ENCODE measurements at places on chromosomes 4 and X.
A peak's percentile ranks its signal among the peaks of the same experiment; 100 is the strongest.

GRCh38 chr4:37415845-37416369 is 171.4 kb downstream of the NWD2 start:
- no peak for DNase-seq

- no peak for DNase-seq
Observed at GRCh38 chr4:149572716-149573115, 242.9 kb downstream of the IQCM start.

DNA sequence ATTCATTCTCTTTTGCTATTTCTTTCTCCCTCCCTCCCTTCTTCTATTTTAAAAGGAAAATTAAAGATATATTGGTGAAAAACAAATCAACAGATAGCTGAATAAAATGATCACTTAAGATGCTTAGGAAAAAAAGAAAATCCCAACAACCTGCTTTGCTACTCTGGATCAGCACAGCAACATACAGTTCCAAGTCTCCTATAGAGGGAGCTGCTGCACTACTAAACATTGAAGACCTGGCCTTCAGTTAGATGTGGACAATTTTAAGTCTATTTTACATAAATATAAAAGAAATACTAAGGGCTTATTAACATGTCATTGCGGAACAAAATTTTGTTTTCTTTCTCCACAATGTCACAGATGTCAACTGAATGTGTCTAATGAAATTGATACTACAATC is 226.4 kb downstream of the MAGEB5 start:
- no peak for DNase-seq

DNA sequence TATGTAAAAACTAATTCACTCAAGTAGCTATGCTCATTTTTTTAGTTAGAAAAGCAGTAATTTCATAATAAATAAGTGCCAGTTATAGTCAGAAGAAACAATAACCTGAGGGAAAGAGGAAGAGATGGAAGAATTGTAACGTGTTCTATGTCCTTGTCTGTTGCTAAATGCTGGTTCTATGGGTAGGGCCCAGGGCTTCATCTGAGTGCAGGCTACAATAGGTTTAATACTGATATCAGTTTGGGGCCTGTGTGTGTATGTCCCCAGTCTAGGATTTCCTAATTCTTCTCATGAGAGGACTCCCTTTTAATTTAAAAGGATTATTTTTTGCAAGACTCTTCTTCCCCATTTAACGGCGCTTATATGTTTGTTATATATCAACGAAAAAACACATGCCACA is 3.3 kb upstream of the EREG start:
- DNase-seq = no peak

- no peak for DNase-seq
Observed at GRCh38 chr4:5592272-5592671, 116.1 kb downstream of the EVC2 start.

GRCh38 chrX:1283741-1284140 is 15.1 kb downstream of the CSF2RA start:
- no peak for DNase-seq

GRCh38 chr4:153252122-153252521 is 47.9 kb downstream of the TRIM2 start:
- DNase-seq = no peak

GRCh38 chrX:56802921-56803849 is 74.1 kb downstream of the NBDY start:
- DNase-seq = no peak

DNA sequence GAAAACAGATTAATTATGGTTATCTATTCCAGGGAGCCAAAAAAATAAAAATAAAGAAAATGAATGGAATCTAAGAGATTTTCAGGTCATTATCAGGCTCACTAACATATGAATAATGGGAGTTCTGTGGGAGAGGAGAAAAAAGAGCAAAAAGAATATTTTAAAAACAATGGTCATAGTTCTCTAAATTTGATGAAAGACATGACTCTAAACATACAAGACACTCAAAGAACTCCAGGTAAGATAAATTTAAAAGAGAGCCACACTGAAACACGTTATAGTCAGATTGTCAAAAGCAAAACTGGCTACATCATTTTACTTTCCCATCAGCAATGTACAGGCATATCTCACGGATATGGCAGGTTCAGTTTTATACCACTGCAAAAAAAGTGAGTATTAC is 520.0 kb downstream of the ANKRD50 start:
- DNase-seq = no peak

DNA sequence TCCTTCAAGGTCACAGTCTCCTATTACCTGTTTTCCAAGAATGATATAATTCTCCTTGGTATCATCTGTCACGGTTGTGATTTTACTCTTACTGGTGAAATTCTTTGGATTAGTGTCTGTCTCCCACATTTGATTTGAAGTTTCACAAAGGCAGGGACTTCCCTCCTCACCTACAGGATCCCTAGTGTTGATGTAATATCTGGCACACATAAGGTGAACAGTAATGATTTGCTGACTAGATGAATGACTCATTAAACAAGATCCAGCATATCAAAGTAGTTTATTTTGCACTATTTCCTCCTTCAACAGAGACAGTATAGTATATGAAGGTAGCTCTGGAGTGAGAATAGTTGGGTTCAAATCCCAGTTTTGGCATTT is 135.3 kb upstream of the IL1RAPL2 start:
- no peak for DNase-seq

DNA sequence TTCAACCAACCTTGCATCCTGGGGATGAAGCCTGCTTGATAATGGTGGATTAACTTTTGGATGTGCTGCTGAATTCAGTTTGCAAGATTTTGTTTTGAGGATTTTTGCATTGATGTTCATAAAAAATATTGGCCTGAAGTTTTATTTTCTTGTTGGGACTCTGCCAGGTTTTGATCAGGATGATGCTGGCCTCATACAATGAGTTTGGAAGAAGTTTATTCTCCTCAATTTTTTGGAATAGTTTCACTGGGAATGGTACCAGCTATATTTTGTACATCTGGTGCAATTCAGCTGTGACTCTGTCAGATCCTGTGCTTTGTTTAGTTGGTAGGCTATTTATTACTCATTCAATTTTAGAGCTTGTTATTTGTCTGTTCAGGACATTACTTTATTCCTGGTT is 340.3 kb upstream of the TRAM1L1 start:
- DNase-seq = no peak

GRCh38 chr4:142846108-142846728 is at the start of gene INPP4B:
Gene INPP4B, minus strand, starts transcription at chr4:142846301.
- DNase-seq = peak; percentile 50

GRCh38 chr4:110012917-110013316 is 100.2 kb downstream of the EGF start:
- no peak for DNase-seq

GRCh38 chrX:42855259-42855658 is 77.3 kb upstream of the PPP1R2C start:
- DNase-seq = no peak

- no peak for DNase-seq
Observed at GRCh38 chrX:86133761-86134160, 14.5 kb upstream of the DACH2 start.

- no peak for DNase-seq
Observed at GRCh38 chr4:41204400-41204978, 9.9 kb downstream of the APBB2 start.

DNA sequence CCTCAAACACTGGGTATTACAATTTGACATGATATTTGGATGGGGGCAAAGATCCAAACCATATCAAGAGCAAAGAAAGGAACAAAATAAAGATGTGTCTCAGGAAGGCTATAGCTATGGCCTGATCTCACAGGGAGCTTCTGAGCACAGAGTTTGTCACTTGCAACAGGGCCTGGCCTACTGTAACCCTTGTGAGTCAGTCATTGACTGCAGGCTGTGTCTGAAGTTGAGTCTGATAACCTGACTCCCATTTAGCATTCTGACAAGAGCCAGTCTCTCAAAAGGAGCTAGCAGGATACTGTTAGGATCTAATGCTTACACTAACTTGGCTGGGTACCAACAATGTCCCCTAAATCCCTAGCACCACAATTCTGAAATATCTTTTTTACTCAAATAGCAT is 612.5 kb upstream of the TECRL start:
- DNase-seq = no peak

GRCh38 chrX:114334473-114334982 is 249.4 kb upstream of the HTR2C start:
- DNase-seq = no peak

DNA sequence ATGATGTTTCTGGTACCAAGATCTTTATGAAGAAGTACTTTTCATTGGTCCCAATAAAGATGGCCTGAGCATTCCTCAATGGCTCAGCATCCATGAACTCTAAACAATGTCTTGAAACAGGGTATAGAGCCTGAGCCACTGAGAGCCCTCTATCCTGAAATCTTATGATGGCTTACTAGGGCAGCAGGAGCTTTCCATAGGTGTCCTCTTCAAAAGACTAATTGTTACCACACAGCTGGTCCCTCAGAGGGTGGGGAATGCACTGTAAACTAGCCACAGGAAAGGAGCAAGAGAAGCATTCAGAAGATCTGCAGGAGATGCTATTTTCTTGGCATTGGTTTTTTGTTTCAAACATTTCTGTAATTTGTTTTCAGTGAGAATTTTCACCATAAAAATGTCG is 5.6 kb upstream of the BANK1 start:
- no peak for DNase-seq

DNA sequence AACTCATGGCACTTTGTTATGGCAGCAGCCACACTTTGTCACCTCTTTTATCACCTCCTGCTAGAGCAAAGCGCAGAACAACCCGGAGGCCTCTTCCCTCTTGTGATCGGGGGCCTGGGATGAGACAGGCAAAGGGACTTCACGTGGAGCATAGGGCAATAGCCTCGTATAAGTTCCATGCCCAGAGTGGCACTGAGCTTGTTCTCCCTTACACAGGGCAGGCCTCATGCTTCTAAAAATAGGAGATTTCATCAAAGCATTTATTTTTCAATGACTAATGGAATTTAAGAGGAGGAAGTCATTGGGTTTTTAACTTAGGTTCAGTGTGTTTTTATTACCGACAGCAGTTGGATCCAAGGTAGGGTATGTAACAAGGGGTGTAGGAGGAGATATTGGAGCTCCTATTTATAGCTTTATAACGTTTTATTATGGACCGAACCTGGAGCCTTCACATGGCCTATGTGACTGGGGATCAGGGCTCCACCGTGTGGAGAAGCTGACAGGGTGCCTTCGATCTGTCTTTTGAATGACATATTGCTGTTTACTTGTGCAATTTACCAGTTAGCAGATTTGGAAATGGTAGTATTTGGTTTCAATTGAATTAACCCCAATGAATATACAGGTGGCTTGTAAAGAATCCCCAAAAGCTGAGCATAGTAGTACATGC is 93.8 kb downstream of the SLC2A9 start:
- no peak for DNase-seq

DNA sequence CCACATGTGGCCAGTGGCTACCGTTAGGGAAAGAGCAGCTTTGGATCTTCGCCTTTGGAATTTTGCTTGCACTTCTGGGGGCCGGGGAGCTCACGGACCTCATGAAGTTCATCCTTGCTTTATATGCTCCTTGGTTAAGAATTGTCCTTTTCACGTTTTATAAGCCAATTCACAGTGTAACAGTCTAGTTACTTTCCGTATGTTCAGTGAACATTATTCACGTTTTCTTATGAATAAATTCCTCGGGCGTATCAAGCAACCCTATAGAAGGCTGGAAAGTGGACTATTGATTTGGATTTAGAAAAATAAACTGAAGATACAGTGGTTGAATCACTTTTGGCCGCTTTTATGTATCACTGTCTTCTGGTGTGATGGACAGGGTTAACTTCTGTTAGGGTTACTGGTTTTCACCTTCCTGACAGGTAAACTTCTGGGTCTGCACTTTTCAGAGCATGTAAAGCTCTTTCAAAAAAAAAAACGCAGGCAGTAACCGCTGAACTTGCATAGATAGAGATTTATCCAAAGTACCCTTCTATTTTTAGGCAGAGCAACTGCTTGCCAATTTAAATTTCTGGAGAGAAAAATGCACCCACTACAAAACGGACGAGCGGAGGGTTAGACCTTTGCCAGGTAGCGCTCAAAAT is 569 bp upstream of the PDLIM5 start:
- no peak for DNase-seq

DNA sequence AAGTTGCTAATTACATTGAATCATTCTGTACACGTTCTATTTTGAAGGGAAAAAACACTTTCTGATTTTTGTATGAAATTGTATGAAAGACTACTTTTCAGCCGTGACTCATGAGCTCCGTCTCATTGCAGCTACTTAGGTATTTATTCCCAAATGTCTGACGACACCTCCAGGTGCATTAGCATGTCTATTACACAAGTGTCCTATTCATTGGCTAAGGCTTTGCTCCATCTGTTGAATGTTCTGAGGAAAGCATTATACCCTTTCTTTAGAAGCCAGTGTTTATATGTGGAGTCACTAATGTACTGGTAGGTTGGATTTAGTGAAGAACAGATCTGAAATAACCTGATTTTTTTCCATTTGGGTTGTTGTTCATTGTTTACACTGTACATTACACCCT is 51.8 kb downstream of the MAP7D3 start:
- no peak for DNase-seq

GRCh38 chr4:127959794-127960193 is 5.2 kb downstream of the MFSD8 start:
- no peak for DNase-seq

All from stimulated activated CD4-positive, alpha-beta T cell treated with anti-CD3 and anti-CD28 coated beads, Interleukin-12 subunit alpha, Interleukin-12 subunit beta, amount 100 ng/mL, for 48 hours (primary cell).